Heart right ventricle (tissue), 16 donors: ENCODE measurements at places on chromosomes 16 and 17.

DNA sequence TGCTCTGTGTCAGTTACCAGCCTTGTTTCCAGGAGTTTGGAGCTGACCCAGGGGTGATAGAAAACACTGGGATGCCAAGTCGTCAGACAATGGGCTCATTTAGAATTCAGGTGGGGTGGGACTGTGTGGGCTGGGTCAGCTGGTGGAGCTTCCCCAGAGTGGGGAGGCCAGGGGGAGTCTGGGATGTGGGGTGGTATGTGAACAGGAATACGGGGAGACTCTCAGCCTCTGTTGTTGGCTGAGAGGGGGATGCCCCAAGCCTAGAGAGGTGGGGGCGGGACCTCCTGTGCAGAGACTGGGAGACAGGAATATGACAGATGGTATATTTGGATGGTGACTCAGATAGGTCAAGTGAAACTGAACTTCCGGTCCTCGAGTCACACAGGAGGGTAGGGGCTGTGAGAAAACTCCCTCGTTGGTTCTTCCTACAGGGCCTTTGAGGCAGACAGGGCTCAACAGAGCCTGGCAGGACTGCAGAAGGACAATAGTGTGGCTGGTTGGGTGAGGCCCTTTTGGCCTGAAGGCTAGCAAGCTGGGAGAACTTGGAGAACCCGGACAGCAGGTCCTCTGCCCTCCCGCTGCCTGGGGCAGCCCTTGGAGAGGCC, 23.7 kb downstream of the CDH1 start:
- DNase-seq, result no peak

DNA sequence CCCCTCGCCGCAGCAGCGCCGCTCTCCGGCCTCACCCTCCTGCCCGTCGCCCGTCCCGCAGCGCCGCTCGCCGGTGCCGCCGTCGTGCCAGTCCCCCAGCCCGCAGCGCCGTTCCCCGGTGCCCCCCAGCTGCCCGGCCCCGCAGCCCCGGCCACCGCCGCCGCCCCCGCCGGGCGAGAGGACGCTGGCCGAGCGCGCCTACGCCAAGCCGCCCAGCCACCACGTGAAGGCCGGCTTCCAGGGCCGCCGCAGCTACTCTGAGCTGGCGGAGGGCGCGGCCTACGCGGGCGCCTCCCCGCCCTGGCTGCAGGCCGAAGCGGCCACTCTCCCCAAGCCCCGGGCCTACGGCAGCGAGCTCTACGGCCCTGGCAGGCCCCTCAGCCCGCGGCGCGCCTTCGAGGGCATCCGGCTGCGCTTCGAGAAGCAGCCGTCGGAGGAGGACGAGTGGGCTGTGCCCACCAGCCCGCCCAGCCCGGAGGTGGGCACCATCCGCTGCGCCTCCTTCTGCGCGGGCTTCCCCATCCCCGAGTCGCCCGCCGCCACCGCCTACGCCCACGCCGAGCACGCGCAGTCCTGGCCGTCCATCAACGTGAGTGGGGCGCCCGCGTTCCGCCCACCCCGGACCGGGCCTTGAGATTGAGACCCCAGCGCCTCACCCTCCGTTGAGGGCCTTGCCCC, 15.0 kb downstream of the TBKBP1 start:
- DNase-seq, result peak; percentile 66

DNA sequence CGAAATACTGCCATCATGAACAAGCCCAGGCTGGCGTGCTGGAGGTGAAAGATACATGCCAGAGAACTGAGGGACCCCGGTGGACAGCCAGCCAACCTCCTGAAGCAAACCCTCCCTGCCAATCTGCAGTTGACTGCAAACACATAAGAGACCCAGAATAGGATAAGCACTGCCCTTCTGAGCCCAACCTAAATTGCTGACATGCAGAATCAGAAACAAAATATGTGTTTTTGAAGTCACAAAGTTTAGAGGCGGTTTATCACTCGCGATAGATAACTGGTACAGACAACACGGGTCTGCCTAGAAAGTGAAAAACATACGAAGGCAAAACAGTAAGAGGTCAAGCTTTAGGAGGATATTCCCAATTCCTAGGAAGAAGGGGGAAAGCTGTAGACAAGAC, 14.6 kb downstream of the TOX3 start:
- DNase-seq, result no peak

- DNase-seq, result no peak
Measured at GRCh38 chr17:65633988-65634387, 72.5 kb upstream of the AXIN2 start.

- no peak for DNase-seq
Measured at GRCh38 chr17:37750768-37751475, 6.1 kb upstream of the HNF1B start.
